Trophoblast cell (in vitro differentiated cells and primary cell): ENCODE measurements at places on chromosomes 1 and 21.

DNA sequence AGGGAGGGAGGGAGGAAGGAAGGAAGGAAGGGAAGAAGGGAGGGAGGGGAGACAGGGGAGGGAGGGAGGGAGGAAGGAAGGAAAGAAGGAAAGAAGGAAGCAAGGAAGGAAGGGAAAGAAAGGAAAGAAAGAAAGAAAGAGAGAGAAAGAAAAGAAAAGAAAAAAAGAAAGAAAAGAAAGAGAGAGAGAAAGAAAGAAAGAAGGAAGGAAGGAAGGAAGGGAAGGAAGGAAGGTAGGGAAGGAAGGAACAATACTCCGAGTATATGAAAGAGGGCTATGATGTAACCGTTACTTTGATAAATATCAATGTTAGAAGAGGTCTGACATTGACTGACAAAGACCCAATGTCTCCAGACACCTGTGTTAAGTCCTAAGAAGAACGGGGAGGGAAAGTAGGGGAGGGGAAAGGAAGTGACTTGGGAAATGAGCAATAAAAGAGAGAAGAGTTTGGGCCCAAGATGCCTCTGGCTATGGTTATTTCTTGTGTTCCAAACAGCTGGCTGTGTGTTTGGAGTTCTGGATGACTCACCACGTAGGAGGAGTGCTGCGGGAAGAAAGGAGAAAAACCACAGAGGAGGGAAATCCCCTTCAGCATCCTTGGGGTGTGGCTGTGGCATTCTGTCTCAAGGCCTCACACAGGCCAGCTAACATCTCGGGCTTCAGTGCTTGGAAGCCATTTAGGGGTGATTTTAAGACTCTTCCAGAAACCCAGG is 37.0 kb upstream of the RXRG start:
- H3K27ac ChIP-seq, result no peak overlapping the region
- peak; percentile 52 for DNase-seq
- H3K36me3 ChIP-seq, result no peaks in the 10 kb centered on the region
- no peaks in the 10 kb centered on the region for H3K27me3 ChIP-seq
- H3K4me1 ChIP-seq, result no peaks in the 10 kb centered on the region

- no peak overlapping the region for H3K27ac ChIP-seq
- no peaks in the 10 kb centered on the region for H3K4me1 ChIP-seq
- no peak for DNase-seq
- H3K4me3 ChIP-seq, result no peak overlapping the region
These were observed 21.3 kb downstream of the RBM15 start for GRCh38 chr1:110360431-110360830.

GRCh38 chr1:31661856-31662255 is 17.2 kb upstream of the PEF1 start:
- H3K27me3 ChIP-seq, result no peaks in the 10 kb centered on the region
- no peak for DNase-seq
- H3K36me3 ChIP-seq, result peaks cover 72% of the 10 kb centered on the region
- peaks cover 22% of the 10 kb centered on the region for H3K4me1 ChIP-seq
- H3K4me3 ChIP-seq, result no peak overlapping the region

- H3K27me3 ChIP-seq, result no peaks in the 10 kb centered on the region
- no peaks in the 10 kb centered on the region for H3K36me3 ChIP-seq
- H3K4me1 ChIP-seq, result no peaks in the 10 kb centered on the region
- no peak for DNase-seq
These were observed 14.2 kb upstream of the NEGR1 start for GRCh38 chr1:72296501-72296900.

GRCh38 chr1:153495536-153495935 is 35.1 kb upstream of the S100A7 start:
- no peaks in the 10 kb centered on the region for H3K27me3 ChIP-seq
- no peaks in the 10 kb centered on the region for H3K4me1 ChIP-seq
- no peaks in the 10 kb centered on the region for H3K36me3 ChIP-seq
- H3K4me3 ChIP-seq, result no peak overlapping the region
- H3K27ac ChIP-seq, result no peak overlapping the region
- DNase-seq, result no peak

- no peaks in the 10 kb centered on the region for H3K4me1 ChIP-seq
- H3K36me3 ChIP-seq, result no peaks in the 10 kb centered on the region
- H3K27me3 ChIP-seq, result no peaks in the 10 kb centered on the region
- no peak overlapping the region for H3K27ac ChIP-seq
- no peak for DNase-seq
- H3K4me3 ChIP-seq, result no peak overlapping the region
These were observed 136.1 kb downstream of the GPATCH2 start for GRCh38 chr1:217494767-217495166.

- H3K4me1 ChIP-seq, result peaks cover 4% of the 10 kb centered on the region
- no peak overlapping the region for H3K27ac ChIP-seq
- H3K4me3 ChIP-seq, result no peak overlapping the region
- DNase-seq, result no peak
These were observed 59.8 kb upstream of the SLC35F3 start for GRCh38 chr1:233844692-233845091.

DNA sequence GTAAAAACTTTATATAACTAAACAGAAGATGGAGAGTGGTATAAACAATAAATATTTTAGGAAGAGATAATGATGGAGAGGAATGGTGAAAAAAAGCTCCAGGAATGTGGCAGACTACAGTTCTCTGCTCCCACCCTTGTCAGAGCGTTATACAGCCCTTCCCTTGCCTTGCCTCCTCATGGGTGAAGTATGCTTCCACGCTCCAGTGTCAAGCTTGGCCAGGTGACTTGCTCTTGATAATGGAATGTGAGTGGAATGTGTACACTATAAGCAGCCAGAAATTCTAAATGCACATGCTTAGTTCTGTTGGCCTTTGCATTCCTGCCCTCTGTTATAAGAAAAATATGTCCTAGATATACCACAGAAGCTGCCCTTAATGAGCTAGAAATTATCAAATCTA is 24.7 kb upstream of the POGK start:
- H3K36me3 ChIP-seq, result no peaks in the 10 kb centered on the region
- no peaks in the 10 kb centered on the region for H3K4me1 ChIP-seq
- peak; percentile 46 for DNase-seq
- H3K27ac ChIP-seq, result no peak overlapping the region
- H3K27me3 ChIP-seq, result no peaks in the 10 kb centered on the region

DNA sequence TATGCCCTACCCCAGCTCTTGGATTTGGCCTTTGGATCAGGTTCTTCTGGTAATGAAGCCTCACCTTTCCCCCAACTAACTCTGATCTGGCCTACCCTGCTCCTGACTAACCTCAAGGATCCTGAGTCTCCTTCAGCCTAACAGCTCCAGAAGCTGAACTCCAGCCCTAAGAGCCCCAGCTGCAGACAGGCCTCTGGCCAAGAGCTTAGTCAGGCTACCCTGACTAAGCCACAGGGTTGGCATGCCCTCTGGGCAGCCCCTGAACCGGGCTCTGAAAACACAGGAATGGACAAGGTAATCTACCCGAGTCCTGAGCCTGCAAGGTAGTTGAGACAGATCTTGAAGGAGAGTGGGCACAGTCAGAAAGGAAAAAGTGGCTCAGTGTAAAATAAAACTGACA is 29.4 kb downstream of the COA7 start:
- H3K4me3 ChIP-seq, result no peak overlapping the region
- no peak overlapping the region for H3K27ac ChIP-seq
- H3K4me1 ChIP-seq, result peaks cover 20% of the 10 kb centered on the region
- no peaks in the 10 kb centered on the region for H3K27me3 ChIP-seq
- no peaks in the 10 kb centered on the region for H3K36me3 ChIP-seq
- no peak for DNase-seq
